G401 (cell line): ENCODE measurements at places on chromosomes 3 and 15.

- no peak for DNase-seq
Measured at GRCh38 chr3:156350781-156351180, 204.1 kb downstream of the SSR3 start.

- DNase-seq = no peak
Measured at GRCh38 chr3:62873451-62873760, 1.8 kb downstream of the CADPS start.

DNA sequence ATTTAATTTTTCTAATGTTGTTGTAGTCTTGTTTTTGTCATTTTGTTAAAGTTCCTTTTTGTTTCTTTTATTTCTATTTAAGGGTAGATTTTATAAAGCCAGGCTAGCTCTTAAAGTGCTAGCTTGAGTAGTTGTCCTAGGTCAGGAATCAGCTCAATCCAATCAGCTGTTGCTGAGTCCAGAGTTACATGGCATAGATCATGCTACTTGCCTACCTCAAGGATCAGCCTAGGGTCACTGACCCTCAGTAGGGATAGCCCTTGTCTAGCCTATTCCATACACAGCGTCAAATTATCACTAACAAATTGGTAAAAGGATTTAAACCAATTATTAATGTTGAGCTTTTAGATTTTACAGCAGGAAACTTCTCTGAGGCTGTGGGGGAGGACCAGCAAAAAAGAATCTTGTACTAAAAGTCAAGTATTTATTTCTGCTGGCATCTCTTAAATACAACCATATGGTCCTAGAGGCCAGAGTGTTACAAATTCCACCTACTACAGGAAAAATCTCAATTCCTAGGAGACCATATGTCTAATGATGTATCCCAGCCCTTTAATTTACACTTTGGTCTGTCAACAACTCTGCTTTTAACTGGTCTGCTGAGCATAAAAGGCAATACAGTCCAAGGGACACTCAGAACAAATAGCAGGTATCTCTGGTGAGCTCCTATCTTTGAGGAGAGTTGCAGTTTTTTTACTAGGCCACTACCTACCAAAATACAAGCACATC, 138.3 kb upstream of the PTPRG start:
- DNase-seq = no peak

DNA sequence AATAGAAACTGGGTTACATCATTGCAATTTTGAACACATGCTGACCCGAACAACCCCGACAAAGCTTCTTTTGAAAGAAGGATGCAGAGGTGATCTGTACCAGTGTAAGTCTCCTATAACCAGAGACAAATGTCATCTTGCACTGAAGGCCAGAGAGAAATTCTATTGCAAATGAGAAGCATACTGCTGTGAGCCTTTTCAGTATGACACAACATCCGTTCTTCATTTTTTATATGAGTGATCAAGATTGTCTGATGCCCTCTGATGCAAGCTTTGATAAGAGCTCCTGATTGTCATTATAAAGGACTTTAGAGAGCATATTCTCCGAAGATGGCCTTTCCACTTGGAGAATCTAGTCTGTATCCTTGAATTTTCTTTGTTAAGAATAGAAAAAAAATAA, 36.9 kb downstream of the PCOLCE2 start:
- no peak for DNase-seq

DNA sequence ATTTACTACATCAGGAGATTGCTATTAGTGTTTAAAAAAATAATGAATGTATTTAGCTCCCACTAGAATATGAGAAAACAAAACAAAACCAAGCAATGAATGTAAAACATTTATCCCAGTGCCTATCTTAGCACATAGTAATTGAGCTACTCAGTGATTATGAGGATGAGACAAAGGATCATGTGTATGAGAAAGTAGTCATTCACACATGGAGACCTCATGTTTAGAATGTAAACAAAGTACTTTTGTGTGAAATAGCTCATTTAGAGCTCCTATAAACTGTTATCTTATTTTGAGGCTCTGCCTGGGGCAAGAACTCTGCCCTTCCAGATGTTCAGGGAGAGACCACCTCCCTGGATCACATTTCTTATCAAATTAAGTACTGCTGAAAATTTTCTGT, 236.8 kb downstream of the LRRN1 start:
- no peak for DNase-seq

GRCh38 chr3:143121241-143122088, 1.9 kb downstream of the CHST2 start:
- no peak for DNase-seq

DNA sequence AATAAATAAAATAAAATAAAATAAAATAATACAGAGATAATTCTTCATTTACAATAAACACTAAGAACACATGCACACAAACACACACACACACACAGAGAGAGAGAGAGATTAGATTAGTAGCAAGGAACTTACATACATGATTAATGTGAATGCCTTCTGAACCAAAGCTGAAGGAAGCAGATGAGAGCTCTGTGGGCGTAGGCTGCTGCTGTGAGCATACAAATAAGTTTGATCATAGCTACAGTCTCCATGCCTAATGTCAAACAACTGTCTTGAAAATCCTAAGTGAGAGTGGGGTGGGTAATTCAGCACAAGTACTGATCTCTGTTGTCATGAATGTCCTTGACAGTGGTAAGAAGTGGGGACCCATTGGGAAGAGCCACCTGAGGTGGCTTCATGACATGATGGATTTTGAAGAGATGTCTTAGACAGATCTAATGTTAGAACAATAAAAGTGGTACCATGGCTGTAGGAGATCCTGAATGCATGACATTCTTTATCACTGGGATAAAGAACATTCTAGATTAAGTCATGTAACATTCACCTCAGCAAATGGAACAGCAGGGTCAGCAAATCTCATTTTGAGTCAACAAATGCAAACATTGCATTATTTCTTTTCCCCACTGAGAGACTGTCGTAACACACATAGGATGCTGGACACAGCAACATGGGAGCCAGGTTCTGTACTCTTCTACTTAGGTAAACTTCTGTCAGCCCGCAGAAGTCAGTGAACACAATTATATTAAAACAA, 46.2 kb downstream of the CHL1 start:
- no peak for DNase-seq

DNA sequence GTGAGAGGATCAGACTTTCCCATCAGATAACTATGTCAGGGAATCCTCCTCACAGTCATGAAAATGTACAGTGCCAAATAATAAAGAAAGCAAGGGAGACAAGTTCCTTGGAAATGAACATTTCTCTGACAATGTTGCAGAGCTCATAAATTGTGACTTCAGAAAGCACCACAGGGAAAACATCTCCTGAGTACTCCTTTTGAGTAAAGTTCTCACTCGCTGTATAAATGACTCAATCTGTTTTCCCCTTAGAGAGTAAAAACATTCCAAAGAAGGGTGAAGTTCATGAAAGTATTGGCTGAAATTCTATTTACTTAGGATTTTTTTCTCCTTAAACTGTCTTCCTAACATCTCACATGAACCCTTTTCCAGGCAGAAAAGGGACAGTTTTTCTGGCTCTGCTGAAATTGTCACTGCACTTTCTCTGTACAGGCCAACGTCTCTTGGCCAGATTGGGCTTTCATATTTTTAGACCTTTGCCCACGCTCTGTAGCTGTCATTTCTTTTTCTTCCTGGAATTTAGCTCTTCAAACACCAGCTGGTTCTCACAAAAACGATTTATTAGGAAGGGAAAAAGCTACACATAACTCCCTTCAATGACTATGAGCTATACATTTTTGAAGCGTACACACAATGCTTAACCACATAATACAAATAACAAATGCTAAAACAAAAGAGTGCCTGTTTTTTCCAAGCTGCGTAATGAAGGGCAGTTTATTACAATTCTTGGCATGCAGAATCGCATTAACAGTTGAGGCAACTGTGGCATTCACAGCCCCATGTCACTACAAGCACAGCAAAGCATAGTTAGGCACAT, 216.1 kb downstream of the ATP8B4 start:
- peak; percentile 22 for DNase-seq

DNA sequence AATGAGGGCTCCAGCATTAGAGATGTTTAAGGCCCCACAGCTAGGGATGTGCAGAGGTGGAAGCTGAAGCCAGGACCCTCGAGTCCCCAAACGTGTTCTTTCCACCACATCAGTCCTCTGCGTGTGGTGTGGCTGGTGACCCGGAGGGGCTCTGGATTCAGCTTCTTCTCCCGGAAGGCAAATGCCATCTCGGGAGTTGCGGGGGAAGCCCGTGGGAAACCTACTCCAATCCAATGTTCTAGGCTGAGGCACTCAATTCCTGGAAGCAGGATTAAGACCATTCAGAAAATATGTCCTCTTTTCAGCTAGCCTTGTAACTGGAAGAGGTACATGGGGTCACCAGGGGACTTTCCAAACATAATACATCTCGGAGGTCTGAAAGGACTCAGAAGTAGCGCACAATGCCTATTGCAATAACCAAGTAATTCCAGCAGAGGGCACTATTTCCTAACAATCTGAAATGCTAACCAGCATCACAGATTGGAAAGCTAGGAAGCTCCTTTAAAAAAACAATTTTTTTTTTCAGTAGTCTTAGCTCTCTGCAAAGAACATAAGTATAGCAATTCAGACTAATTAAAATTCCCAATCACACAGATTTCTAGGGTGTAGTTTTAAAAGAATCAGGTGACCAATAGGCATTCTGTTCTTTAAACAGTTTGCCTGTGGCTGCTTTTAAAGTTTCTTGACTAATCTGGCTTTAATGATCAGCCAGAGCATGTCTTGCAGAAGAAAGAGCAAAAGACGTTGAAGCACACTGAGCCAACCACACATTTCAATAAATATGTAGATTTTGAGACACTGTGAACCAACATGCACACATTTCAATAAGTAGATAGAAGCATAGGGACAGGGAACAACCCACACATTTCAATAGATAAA, 36.1 kb downstream of the BNC1 start:
- peak; percentile 75 for DNase-seq

DNA sequence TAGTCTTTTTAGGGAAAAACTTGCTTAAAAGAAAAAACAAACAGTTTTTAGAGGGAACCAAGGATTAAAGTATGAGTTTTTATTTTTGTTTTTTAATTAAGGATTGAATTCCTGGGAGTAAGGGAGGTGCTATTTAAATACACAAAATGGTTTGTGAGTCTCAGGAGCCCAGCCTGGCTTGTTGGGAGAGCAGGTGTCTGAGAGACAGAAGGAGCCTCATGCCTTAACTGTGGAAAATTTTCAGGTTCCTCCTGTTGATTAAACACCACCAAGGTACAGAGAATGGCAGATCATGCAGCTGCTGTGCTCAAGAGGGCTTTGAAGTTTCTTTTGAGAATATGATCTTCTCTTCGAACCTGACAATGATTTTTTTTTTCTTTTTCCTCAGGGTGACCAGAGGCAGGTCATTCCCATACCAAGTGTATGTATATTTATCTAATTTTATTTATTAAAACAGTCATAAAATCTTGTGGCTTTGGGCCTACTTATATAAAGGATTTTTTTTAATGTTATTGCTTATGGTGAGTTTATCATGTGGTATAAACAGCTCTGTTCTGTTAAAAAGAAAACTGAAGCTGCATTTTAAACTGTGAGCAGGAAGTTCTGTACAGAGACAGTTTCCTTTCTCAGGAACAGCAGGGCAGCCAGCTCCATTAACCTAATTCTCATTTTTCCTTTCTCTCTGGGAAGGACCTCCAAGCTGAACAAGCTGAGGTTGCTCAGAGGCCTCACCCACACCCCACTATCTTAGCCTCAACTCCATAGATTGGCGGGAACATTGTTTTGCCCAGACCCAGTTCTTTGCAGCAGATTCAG, 33.7 kb upstream of the VILL start:
- peak; percentile 60 for DNase-seq

- no peak for DNase-seq
Measured at GRCh38 chr3:13769422-13769821, 110.4 kb downstream of the WNT7A start.

- no peak for DNase-seq
Measured at GRCh38 chr3:71397046-71397445, 186.5 kb downstream of the FOXP1 start.

- DNase-seq = no peak
Measured at GRCh38 chr3:179276001-179276400, 25.1 kb upstream of the KCNMB3 start.

- DNase-seq = no peak
Measured at GRCh38 chr3:25381083-25381482, 47.0 kb upstream of the RARB start.

DNA sequence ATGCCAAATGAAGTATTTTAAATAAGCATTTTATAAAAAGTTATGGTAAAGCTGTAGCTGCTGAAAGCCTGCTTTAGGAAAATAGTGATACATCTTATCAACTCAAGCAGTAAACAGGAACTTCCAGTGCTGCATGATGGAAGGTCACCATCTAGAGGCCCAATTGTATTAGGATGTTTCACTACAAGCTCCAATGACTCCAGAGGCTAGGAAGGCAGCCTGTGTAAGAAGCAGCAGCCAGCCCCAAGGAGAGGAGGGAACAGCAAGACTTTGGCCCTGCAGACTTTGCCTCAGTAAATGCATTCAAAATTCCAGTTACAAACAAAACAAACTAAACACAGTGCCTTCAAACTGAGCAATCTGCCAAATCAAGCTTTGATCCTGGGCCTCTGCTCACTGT, 32.1 kb downstream of the ILDR1 start:
- no peak for DNase-seq

DNA sequence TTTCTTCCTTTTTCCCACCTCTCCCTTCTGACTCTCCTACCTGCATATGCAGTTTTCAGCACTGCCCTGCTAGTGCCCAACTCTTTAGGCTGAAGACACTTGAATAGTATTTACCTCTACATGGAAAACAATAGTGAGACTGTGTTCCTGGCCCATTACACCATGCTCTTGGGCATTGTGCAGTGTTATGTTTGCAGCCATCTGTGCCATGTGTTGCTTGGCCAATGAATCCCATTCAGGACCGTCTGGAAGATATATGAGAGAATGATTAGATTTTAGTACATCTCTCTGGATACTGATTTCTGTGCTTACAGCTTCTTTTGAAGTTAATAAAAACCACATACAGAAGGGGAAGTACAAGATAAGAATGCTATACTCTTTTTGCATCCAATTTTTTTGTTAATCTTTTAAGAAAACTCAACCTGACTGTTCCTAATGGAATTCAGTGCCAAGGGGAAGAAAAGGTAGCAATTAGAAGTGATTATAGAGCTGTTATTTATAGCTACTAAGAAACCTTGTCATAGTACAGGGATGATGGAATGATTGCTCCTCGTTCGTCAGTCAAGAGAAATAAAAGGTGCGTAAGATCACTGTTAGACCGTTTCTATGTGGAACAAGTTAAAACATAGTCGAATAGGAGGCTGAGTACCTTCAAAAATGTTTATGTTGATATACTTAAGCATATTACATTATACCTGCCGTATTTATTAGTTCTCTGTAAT, 58.9 kb downstream of the TMEM41A start:
- peak; percentile 54 for DNase-seq
